ENCODE measurements at places on chromosomes 2 and 18.

GRCh38 chr2:97870396-97870843 lies 125.3 kb downstream of the TMEM131 start:
- DNase-seq = peak; percentile 96

GRCh38 chr2:241568726-241569125 lies 10.2 kb downstream of the BOK start:
- DNase-seq = no peak

DNA sequence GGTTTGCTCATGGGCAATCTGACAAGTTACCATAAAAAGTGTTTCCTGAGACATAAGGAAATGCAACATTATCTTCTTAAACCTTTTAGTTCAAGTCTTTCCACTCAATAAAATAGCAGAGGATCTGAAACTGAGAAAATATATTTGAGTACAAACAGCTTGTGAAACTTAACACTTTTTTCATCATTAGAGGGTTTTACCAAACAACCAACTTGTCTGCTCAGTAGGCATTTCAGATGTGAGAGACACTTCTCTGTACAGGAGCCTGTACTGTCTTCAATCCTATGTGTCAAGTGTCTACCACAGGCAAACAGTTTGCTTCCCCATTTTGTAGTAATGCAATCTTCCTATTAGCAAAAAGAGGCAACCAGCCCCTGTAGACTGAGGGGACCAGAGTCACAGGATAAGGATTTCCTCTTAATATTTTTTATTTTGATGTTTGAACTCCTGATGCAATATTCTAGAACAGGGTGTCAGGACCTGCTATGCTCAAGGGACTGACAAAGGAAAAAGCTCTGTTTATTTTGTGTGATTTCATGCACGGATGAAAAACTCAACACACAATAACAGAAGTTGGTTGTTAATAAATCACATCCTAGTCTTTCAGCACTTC lies 159.1 kb upstream of the LHCGR start:
- no peak for DNase-seq

DNA sequence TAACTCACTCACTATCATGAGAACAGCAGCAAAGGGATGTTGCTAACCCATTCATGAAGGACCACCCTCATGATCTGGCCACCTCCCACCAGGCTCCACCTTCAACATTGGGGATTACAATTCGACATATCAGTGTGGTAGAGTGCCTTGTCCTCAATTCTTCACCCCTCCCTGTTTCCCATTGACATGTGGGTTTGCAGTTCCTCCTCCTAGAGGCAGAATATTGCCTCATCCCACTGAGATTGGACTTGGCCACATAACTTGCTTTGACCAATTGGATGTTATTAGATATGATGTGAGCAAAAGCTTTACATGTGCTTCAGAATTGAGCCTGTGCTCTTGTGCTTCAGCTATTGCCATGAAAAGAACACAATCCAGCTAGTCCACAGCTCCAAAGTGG lies 217.0 kb upstream of the CXCR4 start:
- no peak for DNase-seq

DNA sequence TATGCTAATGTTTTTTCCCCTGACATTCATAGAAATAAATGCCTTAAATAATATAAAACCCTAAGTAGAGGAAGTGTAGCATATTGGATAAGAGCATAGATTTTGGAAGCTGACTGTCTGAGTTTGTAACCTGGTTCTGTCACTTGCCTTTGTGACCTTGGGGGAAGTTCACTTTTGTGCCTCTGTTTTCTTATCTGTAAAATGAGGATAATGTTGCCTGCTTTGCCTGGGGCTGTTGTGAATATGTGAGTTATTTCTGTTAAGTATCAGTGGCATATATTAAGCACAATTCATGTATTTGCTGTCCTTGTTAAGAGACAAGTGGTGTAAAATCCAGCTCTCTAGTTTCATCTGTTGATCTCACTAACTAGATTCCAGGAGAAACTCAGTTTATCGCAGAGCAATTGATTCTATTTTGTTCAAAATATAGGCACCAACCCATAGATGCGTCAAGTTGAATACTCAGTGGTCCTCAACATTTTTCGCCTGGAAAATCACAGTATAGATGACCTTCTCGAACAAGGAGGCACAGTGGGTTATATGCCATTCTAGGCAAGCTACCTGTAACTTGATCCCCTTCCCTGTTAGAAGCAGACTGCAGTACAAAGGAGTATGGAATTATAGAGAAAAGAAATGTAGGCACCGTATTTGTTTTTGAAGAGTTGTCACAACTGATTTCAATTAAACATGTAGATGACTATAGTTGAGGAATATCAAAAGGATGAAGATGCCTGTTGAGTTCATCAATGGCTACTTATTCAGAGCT lies 67.0 kb downstream of the SOCS6 start:
- no peak for DNase-seq

DNA sequence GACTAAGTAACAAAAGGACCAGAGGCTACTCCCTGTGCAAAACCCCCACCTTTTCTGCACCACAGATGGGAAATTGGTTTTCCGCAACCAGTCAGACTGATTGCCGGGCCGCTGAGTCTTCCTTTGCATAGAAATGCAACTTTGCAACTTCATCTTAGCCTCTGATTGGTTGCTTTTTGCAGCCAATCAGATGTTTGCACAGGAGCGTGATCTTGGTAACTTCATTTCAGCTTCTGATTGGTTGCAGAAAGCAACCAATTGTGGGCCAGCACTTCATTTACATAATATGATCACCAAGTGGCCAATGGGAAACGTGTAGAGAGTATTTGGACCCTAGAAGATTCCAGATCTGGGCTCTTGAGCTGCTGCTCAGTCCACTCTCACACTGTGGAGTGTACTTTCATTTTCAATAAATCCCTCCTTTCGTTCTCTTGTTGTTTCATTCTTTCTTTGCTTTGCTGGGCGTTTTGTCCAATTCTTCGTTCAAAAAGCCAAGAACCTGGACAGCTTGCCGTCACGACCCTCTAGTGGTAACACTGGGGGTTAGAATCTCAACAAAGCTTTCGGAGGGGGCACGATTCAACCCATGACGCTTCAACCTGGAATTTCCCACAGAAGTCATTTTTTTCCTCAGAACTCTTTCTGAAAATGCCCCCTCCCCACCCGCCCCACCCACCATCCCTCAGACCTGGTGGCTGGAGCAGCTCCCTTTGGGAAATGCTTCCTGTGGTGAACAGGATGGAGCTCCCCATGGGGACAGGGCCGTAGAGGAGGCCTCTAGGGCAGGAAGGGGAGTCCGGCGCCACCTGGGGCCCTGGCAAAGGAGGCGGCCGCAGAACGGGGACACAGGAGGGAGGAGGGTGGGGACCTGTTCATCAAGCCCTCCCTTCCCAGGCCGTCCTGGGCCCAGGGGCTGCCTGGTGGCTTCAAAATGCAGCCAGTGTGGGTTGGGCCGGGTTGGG lies 31.8 kb upstream of the KCNF1 start:
- no peak for DNase-seq

DNA sequence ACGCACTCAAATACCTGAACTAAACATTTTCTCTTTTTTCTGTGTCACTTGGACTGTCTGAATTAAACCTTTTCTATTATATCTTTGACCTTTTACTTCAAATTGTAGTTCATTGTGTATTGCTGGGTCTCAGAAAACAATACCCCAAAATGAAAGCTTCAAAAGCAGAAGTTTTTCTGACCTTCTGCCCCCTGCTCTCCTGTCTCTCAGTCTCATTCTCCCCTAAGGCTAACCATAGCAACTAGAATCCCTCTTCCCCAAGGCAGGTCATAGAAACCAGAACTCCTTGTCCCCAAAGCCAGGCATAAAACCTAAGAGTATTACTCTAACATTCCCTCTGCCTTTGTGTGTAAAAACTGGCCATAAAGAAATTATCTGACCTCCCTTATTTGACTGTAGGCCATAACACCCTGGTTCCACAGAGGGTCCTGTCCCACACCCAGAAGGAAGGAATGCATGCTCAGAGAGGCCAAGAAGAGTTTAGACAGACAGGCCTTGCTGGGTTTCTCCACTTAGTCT lies 93.5 kb upstream of the B3GNT2 start:
- DNase-seq = no peak

DNA sequence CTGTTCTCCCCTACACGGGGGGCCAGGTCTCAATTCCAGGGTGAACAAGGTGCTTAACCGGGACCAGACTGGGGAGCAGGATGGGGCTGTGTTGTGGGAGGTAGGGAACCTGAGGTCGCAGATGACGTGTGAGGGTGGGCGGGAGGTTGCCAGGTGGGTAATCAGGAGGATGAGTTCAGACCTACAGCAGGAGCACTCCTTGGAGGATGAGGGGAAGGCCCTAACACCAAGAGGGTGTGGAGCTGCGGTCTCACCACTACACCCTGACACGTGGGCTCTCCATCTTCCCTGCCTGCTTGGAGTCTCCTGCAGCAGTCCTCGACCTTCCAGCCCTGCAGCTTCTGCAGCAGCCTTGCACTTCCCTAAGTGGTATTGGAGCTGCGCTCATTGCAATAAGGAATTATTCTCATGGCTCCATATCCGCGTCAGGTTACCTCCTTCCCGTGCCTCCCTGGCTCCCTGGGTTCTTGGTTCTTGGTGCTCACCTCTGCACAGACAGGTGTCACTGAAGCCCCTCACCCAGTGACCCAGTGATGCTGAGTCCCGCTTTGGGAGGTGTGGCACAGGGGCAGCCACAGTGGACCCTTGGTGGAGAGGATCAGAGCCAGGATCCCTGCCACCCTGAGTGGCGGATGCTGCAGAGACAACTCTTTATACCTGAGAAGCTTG lies 15.5 kb downstream of the SH3BP4 start:
- DNase-seq = no peak

GRCh38 chr2:148103946-148104345 lies 83.1 kb downstream of the MBD5 start:
- DNase-seq = no peak

DNA sequence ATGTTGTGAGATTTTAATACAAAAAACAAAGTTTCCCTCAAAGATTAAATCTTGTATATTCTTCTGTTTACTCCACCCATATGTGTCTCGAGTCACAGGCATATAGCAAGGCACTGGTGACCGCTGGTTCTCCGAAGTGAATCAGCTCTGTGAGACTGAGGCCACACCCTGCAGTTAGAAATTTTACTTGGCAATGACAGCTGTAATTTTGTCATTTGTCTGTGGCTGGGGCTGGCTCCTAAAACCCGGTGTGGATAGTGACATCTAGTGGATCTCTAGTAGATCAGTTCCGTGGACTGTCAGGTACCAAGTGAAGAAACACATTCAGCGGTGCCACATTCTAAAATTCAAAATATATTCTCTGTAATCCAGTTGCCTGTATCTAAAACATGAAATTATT lies 278.0 kb downstream of the NEDD4L start:
- peak; percentile 93 for DNase-seq

- no peak for DNase-seq
These were observed 6.6 kb upstream of the ASAP2 start for GRCh38 chr2:9199716-9200632.

GRCh38 chr2:119426801-119427395 lies 4.8 kb upstream of the TMEM37 start:
- no peak for DNase-seq

GRCh38 chr18:36448384-36449290 lies 151.1 kb downstream of the FHOD3 start:
- DNase-seq = no peak

DNA sequence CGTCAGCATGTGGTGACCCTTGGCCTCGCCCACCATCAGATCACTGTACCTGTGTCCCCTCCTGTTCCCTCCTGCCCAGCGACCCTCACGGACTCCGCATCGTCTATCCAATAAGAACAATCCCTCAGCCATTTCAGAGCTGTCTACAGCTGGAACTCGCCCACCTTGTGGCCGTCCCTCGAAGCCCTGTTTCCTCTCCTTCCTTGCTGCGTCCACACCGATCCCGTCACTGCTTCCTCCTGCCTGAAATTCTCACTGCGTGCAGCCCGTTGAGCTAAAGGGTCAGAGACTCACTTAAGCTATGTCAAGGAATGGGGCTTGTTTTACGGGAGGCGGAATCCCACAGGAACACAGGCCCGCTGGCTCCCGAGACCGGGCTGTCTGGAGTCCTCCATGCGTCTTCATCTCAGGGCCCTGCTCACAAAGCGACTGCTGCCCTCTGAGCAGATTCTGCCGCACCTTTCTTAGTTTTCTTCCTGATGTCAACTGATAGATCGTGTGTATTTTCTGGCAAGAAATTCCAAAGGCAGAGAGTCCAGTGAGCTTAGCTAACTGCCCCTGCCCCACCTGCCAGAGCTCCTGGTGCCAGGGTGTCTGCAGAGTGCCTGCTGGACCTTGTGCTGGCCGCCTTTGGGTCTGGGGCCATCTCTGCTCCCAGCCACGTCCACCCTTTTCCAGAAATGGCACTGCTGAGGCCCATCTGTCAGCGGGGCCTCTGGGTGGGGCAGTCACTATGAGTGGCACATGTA lies 35.3 kb downstream of the KLHL29 start:
- DNase-seq = no peak

DNA sequence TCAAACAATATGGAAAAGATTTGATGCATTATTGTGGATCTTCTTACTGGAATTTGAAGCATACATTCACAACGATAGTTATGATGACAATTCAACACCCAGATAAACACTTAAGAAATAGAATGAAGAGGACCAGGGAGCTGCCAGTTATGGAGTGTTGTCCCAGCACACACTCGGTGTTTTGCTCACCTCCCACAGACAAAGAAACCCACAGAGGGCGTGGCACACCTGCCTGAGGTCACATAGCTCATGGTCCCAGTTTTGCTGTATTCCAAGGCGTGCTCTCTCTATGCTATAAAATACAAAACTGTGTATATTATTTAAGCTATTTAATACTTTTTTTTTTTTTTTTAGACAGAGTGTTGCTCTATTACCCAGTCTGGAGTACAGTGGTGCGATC lies 31.1 kb downstream of the EFR3B start:
- DNase-seq = no peak

DNA sequence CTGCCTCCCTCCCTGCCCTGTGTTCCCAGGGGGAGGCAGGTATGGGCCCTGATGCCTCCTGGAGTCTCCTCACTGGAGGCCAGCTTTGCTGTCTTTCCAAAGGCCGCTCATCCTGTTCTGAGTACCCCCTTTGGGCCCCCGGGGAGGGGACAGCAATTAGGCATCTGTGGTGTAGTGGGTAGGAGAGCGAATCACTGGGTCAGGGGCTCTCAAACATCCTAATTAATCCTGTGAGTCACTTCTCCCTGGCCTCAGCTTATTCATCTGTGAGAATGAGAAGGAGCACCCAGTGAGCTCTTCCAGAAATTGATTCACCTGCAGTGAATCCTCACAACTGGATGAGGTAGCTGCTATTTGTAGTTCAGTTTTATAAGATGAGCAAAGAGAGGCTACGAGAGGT lies 16.4 kb downstream of the TET3 start:
- no peak for DNase-seq

GRCh38 chr2:151971301-151972051 lies 127.4 kb downstream of the CACNB4 start:
- DNase-seq = no peak

DNA sequence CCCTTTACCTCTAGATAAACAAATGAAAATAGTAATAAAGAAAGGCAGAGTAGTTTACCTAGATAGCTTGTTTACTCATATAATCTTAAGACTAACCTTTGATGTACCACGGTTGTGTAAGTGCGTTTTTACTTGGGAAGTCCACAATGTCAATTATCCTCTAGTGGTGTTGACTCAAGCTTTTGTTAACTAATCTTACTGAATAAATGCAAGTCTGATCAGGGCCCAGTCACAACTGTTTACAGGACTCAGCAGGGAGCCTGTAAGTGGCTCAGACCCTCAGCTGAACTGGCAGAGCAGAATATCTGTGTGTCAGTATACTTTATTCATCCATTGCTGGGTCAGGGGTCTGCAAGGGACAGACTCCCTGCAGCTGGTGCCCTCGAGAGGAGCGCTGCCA lies 98.1 kb upstream of the ACAA2 start:
- no peak for DNase-seq

GRCh38 chr2:80073134-80073561 lies 231.4 kb downstream of the LRRTM1 start:
- DNase-seq = peak; percentile 30

- peak; percentile 69 for DNase-seq
These were observed 96.9 kb upstream of the TANK start for GRCh38 chr2:161063157-161063945.

- no peak for DNase-seq
These were observed 294.2 kb downstream of the FIGN start for GRCh38 chr2:163441603-163442002.

Data from T-helper 2 cell (primary cell).